Stimulated activated CD8-positive, alpha-beta memory T cell treated with anti-CD3 and anti-CD28 coated beads, Interleukin-15, amount 100 ng/mL, for 48 hours (primary cell): ENCODE measurements at places on chromosomes 1 and 21.

GRCh38 chr1:115654663-115655305 lies 13.0 kb downstream of the VANGL1 start:
- DNase-seq, result no peak

DNA sequence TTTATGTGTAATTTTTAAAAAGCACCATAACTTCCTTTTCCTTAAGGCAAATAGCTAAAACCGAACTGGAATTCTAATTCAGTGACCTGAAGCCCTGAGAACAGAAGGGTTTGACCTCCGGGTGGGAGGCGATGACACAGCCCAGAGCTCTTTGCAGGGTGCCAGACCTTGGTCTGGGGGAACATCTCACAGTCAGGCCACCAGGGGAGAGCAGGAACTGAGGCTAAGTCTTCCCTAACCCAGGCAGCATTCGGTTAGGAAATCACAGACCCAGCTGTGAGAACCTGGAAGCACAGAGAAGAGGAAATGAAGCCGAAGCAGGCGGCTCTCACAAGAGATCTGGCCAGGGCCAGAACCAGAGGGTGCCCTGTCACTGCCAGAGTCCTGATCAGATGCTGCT lies 444.8 kb downstream of the TTLL7 start:
- DNase-seq, result no peak

DNA sequence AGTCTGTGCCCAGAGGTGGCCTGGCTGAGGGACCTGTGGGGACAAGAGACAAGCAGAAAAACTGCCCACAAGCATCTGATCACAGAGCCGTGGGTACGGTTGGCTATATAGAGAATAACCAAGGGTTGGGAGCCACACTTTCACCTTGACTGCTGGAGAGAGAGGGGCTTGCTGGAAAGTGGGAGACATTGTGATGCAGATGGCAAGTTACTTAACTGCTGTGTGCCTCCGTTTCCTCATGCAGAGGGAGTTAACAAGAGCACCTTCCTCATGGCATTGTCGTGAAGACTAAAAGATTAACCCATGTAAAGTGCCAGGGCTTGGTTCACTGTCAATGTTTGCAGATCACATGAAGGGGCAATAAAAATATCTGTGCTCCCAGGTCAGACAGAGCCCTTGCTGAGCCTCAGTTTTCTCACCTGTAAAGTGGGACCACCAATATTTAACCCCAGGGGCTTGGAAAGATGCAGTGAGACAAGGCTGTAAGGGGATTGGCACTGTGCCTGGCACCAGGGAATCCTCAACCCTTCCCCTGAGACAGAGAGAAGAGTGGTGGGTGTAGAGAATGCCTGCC lies 52.8 kb downstream of the SDC3 start:
- no peak for DNase-seq

- no peak for DNase-seq
Measured at GRCh38 chr1:212754680-212755079, 36.9 kb downstream of the NSL1 start.

GRCh38 chr21:44263221-44263760 lies 1.6 kb upstream of the DNMT3L start:
- DNase-seq, result no peak

DNA sequence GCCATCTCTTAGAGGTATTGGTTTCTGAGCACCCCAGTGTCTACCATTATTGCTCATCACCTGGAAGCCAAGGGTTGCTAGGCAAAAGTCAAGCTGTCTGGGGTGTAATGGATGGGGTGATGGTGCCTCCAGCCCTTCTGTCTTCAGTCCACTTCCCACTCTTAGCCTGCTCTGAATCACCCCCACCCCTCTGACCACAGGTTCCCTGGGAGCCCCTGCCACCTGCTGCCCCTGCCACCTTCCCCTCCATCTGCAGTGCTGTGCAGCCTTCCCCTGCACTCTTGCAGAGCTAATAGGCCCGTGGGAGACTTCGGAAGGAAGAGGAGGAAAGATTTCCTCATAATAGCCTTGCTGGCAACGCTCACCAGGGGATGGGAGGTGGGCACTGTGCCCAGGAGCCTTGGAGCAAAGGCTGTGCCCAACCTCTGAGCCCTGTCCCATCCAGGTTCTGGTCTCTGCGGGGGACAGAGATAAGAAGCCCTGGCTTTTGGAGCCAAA lies 35.5 kb downstream of the CAPN2 start:
- no peak for DNase-seq

DNA sequence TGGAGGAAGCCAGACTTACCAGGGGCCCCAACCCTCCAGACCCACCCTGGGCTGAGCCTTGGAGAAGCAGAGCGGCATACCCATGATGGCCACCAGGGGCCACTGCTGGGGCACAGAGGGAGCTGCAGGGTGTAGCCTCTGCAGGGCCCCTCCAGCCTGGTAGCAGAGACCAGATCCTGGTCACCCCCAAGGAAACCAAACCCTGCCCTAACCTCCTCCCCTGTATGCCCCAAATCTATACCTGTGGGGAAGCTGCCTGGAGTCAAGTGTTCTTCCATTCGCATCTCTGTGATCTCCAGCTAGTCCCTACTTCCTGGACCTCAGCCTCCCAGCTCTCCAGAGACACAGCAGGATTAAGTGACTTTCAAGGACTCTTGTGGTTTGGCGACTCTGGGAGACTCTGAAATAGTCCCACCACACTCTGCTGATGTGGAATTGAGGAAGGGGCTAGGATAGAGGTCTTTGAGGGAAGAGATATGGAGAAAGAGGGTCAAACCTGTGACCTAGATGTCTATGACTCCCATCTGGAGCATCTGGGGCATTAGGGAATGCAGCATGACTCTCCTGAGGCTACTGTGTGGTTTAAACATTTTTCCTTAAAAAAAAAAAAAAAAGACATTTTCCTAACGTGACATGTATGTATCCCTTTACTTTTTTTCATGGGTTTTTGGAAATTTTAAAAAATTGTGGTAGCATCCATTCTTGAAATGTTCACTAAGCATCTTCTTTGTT lies 119.2 kb upstream of the IPO9 start:
- DNase-seq, result peak; percentile 30

DNA sequence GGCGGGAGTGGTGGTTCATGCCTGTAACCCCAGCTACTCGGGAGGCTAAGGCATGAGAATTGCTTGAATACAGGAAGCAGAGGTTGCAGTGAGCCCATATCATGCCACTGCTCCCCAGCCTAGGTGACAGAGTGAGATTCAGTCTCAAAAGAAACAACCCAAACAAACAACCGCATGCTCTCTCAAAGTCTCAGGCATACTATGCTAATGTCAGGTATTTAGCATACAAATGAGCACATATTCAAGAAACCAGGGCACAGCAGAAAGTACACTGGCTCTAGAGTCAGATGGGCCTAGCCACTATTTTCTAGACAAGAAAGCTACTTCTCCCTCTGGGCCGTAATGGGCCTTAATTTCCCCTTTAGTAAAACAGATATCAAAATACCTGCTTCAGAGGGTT lies 55.0 kb downstream of the ELAVL4 start:
- DNase-seq, result no peak

- DNase-seq, result no peak
Measured at GRCh38 chr1:78606274-78606673, 14.0 kb upstream of the IFI44L start.

DNA sequence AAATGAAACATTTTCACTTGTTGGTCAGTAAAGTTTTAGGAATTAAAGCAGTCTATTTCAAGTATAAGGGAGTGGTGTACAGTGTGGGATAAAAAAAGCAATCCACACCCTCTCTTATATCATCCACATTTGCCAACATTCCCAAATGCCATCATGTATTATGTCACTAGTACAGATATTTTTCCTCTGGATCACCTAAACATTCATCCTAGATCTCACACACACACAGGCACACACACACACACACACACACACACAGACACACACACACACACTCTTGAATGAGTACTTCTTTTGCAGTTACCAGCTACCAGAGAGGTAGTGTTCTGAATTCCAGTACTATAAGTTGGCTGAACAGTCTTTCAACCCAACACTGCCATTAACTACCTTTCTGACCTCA lies 1369.1 kb upstream of the ADGRL4 start:
- no peak for DNase-seq

GRCh38 chr1:33944846-33945245 lies 81.0 kb downstream of the HMGB4 start:
- no peak for DNase-seq

DNA sequence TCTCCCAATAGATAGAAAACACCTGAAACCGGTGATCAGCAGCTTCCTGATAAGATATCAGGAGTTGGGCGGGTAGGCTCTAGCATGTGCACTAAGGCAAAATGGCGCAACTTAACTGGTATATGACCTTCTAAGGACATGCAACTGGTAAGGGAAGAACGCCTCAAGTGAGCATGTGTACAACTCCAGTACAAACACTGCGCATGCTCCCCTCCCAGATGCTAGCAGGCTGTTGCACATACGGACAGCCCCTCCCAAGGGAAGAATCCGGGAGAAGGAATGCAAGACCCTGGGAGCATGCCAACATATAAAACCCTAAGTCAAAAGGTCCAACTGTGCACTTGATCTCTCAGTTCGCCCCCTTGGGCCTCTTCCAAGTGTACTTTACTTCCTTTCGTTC lies 110.8 kb downstream of the TSEN15 start:
- no peak for DNase-seq

DNA sequence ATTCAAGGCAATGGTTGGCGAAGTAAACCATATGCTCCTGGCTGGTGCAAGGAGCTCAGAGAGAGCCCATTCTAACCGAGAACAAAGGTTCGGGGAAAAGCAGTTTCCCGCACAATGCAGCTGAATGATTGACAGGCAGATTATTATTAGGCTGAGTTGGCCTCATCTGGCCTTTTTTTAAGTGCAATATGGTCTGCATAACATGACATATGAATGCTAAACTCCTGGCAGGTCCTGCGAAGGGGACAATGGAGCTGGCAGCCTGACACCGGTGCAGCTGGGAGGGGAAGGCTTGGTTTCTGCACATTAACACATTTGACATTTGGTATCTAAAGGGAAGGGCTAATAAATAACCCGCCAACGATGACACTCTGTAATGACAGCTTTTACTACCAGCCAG lies 92.0 kb downstream of the MIS18A start:
- DNase-seq, result no peak

GRCh38 chr1:86502721-86503405 lies 34.1 kb downstream of the CLCA1 start:
- DNase-seq, result no peak

GRCh38 chr1:66478116-66478515 lies 55.8 kb upstream of the SGIP1 start:
- DNase-seq, result no peak

- no peak for DNase-seq
Measured at GRCh38 chr1:233240829-233241682, 54.5 kb downstream of the PCNX2 start.

DNA sequence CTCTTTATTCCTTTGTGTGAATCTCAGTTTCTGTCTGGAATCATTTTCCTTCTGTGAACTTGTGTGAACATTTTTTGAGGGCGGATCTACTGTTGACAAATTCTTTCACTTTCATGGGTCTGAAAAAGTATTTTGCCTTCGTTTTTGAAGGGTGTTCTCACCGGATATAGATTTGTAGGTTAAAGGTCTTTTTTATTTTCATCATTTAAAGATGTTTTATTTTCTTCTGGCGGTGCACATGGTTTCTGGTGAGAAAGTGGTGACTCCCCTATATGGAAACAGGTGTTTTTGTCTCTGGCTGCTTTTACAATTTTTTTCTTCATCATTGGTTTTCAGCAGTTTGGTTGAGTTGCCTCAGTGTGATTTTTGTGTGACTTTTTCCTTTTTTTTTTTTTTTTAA lies 94.9 kb downstream of the DYRK1A start:
- no peak for DNase-seq

GRCh38 chr1:57124768-57125446 lies 159.1 kb upstream of the C8B start:
- DNase-seq, result no peak

DNA sequence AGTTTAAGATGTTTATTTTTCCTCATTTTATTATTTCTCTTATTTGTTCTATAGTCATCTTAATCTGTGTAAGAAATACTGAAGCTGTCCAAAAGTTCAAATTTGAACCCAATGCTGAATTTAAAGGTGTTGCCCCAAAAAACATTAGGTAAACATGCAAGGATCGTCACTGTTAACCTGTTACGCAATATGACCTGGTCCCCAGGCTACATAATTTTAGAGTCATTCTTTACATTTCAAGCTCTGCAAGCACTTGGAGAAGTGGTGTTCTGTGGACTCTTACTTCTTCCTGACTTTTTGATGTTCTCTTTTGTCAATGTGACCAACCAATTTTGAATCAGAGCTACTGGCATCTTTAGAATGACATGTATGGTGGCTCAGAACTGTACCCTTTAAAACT lies 106.0 kb downstream of the CLIC6 start:
- DNase-seq, result no peak

DNA sequence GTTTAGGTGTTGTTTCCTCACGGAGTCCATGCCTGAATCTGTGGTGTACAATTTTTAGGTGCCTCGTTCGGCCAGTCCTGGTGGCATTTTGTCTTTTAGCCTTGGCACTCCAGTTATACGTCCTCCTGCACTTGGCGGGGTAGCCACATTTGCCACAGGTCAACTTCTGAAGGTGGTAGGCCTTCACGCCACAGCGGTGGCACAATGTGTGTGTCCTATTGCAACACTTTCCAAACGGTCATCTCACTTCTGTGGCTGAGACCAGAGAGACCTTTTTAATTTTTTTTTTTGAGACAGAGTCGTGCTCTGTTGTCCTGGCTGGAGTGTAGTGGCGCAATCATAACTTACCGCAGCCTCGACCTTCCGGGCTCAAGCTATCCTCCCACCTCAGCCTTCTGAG lies 49.1 kb downstream of the CAMTA1 start:
- no peak for DNase-seq

- DNase-seq, result no peak
Measured at GRCh38 chr1:100649146-100649545, 70.4 kb upstream of the VCAM1 start.

DNA sequence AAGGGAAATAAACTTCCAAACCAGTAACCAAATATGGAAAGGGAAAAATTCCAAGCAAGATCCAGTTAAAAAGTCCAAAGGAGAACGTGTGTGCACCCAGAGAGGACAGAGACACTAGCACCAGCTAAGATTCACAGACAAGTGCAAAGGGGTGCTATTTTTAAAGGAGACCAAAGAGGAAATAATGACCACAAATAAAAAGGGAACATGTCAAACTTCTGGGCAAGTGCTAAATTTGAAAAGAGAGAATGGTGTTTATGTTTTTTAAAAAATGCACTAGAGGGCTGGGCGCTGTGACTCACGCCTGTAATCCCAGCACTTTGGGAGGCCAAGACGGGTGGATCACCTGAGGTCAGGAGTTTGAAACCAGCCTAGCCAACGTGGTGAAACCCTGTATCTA lies 8.6 kb downstream of the JAM2 start:
- DNase-seq, result no peak
